ENCODE measurements at places on chromosomes 2 and 18.
A peak's percentile ranks its signal among the peaks of the same experiment; 100 is the strongest.

DNA sequence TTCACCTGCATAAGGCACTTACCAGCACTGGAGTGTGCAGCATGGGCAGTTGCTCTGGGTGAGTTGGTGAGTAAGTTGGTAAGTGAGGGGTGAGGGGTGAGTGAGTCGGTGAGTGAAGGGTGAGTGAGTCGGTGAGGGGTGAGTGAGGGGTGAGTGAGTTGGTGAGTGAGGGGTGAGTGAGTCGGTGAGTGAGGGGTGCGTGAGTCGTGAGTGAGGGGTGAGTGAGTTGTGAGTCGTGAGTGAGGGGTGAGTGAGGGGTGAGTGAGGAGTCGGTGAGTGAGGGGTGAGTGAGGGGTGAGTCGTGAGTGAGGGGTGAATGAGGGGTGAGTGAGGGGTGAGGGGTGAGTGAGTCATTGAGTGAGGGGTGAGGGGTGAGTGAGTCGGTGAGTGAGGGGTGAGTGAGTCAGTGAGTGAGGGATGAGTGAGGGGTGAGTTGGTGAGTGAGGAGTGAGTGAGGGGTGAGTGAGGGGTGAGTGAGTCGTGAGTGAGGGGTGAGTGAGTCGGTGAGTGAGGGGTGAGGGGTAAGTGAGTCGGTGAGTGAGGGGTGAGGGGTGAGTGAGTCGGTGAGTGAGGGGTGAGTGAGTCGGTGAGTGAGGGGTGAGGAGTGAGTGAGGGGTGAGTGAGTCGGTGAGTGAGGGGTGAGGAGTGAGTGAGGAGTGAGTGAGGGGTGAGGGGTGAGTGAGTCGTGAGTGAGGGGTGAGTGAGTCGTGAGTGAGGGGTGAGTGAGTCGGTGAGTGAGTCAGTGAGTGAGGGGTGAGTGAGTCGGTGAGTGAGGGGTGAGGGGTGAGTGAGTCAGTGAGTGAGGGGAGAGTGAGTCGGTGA, 17.1 kb downstream of the THAP4 start:
- DNase-seq = no peak

GRCh38 chr18:52222211-52222610, 117.8 kb upstream of the DCC start:
- DNase-seq = no peak

DNA sequence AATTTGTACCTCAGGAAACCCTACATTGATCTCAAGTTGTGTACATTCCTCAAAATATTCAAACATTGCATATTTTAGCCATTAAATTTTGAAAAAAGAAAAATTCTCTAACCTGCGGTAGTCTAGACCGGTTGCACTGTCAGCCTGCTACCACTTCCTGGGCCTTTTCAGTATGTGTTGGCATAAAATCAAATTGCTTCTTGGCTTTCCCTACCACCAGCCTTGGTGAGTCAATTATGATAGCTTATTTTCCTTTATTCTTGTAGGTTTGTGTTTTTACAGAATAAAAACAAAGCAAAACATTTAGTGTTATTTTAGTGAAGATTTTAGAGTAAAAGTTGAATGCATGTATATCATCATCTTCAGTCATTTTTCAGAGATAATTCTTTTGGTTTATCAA, 61.2 kb downstream of the FAM171B start:
- DNase-seq = peak; percentile 53

DNA sequence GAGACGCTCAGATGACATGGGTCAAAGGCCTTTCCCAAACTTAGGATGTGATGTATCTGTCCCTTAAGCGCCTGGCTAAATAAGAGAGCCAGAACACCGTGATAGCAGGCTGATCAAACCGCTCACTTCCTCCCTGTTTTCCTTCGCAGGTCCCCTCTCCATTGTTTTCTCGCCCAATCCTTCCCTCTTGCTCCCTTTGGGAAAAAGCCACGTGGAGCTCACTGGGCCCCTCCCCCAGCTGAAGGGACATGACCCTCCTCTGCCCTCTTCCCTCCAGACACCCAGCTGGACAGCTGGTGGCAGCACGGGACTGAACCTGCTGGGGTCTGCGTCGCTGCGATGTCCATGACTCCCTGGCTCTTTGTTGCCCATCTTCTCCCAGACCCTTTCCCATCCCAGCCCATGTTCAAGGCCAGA, 201.7 kb downstream of the TNS1 start:
- no peak for DNase-seq

GRCh38 chr18:43192408-43192807, 76.9 kb upstream of the RIT2 start:
- no peak for DNase-seq

DNA sequence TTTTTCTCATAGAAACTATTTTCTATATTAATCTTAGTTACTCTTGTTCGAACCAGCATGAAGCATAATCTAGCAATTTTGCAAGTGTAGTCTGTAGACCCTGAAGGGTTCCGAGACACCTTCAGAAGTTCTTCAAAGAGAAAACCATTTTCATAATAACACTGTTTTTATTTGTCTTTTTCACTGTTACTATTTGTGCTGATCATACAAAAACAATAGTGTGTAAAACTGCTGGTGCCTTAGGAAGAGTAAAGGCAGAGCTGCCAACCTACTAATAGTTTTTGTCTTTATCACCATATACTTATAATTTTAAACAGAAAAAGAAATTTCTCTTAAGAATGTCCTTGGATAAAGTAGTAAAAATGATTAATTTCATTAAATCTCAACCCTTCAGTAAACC, 218.9 kb downstream of the ZNF385B start:
- no peak for DNase-seq

DNA sequence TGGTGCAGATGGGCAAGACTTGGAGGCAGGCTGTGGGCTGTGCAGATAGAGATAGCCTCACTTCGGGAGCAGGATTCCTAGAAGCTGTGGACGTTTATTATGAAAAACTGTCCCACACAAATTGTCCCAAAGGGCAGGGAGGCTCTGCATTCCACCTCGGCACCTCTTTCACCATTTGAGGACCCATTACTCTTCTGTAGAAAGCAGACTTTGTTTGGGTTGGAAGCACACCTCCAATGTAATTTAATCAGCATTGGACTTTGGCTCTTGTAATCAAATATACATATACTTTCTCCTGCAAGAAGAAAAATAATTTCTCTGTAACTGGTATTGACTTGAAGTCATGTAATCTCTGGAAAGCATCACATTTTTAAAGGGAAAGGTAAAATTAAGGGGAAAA, 8.5 kb downstream of the ONECUT2 start:
- no peak for DNase-seq

DNA sequence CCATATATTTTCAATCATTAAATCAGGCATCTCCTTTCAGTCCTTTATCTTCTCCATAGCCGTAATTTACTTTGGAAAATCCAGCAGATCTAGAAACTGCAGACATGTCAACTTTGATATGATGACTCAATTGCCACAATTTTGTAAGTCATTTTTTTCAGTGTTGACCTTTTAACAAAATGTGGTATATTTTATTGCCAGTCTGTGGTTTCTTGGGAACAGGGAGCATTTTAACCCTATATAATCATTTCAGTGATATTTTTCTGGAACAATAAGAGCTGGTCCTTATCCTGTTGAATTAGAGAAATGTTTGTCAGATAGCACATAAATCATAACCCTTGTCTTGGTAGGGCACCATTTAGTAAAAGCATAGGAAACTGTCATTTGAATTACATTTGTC, 90.9 kb upstream of the UBXN4 start:
- DNase-seq = no peak

- DNase-seq = no peak
Measured at GRCh38 chr2:235523486-235524150, 29.8 kb downstream of the AGAP1 start.

GRCh38 chr2:2804528-2804927, 473.5 kb upstream of the MYT1L start:
- no peak for DNase-seq

DNA sequence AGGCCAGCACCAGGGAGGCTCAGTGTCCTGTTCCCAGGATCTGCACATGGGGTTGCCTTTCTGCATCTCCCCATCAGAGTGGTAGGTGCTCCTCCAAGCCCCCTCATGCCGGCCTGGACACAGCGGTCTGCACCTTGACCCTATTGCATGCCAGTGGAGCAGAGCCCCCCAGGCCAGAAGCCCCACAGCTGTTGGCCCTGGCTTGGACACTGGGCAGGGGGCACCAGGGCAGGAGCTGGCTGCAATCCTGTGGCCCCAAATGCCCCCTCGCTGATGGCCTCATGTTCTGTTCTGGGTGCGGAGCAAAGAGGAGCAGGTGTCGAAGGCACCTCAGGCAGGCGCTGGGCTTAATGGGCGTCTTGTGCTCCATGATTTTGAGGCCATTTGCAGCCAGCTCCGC, 62.7 kb downstream of the CCDC74A start:
- DNase-seq = no peak

- DNase-seq = no peak
Measured at GRCh38 chr18:75407468-75408437, 19.8 kb downstream of the SMIM21 start.

DNA sequence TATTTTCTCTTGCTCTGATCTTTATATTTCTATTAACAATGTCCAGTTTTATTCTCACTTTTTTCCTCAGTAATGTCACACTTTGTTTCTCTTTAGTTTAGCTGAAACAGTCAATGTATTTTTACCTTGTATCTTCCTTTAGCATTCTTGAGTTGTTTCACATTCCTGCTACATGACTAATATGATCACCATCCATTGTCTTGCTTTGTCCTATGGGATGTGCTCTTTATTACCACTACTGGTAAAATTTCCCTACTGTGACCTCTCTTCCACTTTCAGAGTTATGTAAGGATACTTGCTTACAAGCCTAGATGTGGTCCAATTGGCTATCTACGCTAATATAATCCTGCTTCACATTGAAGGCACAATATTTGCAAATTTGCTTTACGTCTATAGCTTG, 457.9 kb downstream of the PIK3C3 start:
- DNase-seq = no peak

- no peak for DNase-seq
Measured at GRCh38 chr2:62857139-62857931, 151.8 kb downstream of the EHBP1 start.

DNA sequence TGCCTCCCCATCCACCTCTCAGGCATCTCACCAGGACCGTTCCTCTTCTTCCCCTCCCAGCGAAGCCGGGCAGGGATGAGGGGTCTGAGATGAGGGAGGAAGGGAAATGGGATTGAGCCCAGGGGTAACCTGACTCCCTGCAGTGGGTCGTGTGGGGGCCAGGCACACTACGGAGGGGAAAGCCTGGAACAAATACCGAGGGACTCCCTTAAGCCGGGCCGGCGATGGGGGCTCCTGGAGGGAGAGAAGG, 250 bp upstream of the SPEG start:
- no peak for DNase-seq

DNA sequence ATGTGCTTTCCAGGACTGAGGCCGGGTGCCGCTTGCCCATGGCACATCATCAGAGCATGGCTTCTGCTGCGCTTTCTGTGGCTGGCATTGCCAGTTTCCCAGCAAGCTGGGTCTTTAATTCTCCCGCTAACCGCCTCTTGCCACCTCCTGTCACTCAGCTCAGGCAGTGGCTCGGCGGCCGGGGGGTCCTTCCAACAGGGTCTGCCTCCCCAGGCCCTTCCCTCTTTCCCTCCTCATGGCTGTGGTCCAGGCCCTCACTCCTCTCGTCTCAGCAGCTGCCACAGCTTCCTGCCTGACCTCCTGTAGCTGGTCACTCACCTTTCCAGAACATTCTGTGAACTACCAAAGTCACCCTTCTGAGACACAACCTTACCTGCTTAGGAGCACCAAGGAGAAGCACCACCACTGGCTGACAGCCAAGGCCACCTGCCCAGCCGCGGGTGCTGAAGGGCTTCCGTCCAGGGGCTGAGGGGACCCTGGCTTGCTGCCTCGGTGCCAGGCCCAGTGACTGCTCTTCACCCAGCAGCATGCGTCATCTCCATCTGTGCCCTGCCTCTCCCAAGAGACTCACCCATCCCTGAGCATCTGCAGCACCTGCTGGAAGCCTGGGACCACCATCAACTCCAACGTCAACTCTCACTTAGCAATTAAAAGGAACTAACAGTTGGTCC, 22.6 kb downstream of the CHMP1B start:
- DNase-seq = no peak

GRCh38 chr2:222295368-222296062, 3.3 kb downstream of the PAX3 start:
- no peak for DNase-seq

DNA sequence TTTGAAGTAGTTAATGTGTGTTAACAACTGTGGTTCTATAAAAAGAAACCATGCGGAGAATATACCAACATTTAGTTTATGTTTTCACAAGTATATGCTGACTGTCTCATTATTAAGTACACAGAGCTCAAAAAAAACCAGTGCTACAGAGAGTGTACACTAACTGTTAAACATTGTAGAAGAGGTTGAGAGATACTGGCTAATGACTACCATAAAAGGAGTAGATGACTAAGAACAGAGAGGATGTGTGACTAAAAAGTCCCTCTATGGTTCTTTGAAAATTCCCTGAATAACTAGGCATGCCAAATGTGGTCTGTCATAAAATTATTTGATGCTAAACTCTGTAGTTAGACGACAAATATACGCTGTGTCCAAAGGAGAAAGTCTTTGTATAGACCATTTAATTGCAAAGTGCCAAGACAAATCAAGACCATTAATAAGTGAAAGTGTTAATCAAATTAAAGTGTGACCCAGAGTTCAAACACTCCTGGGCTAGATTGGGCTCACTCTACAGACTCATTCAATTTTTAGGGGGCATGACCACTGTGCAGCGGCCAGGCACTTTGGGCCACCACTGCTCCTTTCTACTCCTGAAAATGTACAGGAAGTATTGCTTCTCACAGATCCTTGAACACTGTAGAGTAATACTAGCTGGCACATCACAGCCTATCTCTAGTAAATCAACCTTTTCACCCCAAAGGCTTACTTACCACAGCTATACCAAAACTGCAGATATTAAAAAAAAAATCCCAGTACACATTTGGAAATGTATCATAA, 45.1 kb upstream of the SERTAD2 start:
- DNase-seq = no peak

GRCh38 chr2:211652327-211652726, 886.3 kb downstream of the ERBB4 start:
- no peak for DNase-seq

DNA sequence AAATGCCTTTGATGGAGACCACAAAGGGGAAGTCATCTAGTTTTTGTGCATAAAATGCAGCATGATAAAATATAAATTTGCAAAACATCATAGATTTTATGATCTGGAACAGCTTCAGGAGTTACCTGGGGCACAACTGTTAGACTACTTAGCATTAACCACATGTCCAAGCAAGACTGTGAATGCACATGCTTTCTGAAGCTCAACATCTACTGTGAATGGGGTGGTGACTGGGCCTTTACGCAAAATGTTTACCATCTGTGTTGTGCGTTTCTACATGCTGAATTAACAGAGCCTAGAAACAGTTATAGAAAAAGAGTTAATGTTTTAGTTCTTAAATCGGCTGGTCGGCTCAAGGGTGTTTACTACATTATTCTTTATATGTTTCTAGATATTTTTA, 45.5 kb downstream of the KCTD1 start:
- no peak for DNase-seq

DNA sequence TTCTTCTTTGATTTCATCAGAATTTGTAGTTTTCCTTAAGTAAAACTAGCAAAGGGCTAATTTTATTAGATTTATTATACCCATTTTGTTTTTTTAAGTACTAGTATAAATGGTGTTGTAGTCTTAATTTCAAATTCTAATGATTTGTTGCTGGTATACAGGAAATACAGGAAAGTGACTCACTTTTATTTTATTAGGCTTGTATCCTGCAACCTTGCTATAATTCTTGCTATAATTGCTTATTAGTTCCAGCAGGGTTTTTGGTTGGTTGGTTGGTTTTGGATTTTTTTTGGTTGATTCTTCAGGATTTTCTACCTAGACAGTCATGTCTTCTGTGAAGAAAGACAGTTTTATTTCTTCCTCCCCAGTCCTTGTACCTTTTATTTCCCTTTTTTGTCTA, 110.6 kb upstream of the IL1R2 start:
- no peak for DNase-seq

- no peak for DNase-seq
Measured at GRCh38 chr2:138496096-138496651, 5.4 kb upstream of the SPOPL start.
